ENCODE measurements at places on chromosomes 1 and 21.

- DNase-seq: no peak
These were observed 71.8 kb downstream of the CLSTN1 start for GRCh38 chr1:9751971-9752370.

GRCh38 chr1:89918794-89919155 is 76.1 kb upstream of the ZNF326 start:
- DNase-seq: no peak

GRCh38 chr1:64038965-64039364 is 164.5 kb upstream of the UBE2U start:
- peak; percentile 54 for DNase-seq

DNA sequence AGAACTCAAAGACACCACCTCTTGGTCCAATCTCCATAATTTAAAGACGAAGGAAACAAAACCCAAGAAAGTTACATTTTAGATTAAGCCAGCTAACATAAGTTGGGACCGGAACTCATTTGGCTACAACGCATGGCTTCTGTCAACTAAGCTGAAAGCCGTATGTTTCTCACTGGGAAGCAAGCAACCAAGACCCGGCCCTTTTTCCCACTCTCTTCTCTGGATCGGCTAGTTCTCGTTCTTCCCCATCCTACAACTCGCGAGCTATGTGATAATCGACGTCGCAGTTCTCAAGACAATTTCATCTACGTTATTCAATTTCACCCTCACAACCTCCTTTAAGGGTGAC is 601 bp downstream of the CCT8 start:
- no peak for DNase-seq

DNA sequence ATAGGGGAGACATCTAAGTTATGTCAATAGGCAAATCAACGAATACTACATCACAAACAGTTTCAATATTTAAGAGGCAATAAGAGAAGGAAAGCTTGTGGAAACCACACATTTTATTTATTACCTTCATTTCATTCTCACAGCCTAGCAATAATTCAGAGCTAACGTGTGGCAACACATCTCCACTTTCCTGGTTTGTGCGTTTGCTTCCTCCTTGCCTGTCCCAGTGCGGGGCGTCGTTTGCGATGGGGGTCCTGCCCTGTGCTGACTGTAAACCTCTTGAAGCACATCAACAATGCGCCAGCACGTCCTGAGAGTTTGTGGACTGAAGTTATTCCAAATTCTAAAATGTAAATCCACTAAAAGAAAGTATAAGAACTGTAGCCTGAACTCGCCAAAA is 14.4 kb upstream of the VPS26C start:
- no peak for DNase-seq

GRCh38 chr1:37255136-37255795 is 219.1 kb upstream of the ZC3H12A start:
- DNase-seq: no peak

DNA sequence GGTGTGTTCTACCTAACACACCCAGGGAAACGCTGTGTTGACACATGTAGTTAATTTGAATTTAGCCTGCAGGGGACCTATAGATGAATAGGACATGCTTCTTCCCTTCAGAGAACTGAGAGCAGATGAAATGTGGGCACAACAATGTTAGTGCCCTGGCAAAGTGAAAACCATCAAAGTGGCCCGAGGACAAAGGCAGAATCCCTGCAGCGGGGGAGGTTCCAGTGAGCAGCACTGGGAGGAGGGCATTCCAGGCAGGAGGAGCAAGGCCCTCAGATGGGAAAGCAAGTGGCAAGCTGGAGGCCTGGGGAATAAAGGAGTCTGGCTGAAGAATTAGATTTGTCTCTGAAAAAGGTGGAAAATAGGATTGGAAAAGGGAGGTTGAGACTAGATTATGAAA is 37.2 kb downstream of the C1orf94 start:
- no peak for DNase-seq

GRCh38 chr1:247471445-247472016 is 13.6 kb upstream of the OR2B11 start:
- no peak for DNase-seq

DNA sequence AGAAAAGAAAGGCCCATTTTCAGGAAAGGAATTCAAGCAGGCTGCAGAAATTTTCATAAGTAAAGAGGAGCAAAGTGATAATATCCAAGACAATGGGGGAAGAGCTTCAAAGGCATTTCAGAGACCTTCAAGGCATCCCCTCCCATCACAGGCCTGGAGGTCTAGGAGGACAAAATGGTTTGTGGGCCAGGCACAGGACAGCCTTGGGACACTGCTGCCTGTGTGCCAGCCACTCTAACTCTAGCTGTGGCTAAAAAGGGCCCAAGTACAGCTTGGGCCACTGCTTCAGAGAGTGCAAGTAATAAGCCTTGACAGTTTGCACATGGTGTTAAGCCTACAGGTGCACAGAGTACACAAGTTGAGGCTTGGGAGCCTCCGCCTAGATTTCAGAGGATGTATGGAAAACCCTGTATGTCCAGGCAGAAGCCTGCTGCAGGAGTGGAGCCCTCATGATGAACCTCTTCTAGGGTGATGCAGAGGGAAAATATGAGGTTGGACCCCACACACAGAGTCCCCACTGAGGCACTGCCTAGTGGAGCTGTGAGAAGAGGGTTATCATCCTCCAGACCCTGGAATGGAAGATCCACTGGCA is 51.8 kb upstream of the ZSWIM5 start:
- no peak for DNase-seq

GRCh38 chr1:37692834-37693175 is 489 bp downstream of the CDCA8 start:
- no peak for DNase-seq

DNA sequence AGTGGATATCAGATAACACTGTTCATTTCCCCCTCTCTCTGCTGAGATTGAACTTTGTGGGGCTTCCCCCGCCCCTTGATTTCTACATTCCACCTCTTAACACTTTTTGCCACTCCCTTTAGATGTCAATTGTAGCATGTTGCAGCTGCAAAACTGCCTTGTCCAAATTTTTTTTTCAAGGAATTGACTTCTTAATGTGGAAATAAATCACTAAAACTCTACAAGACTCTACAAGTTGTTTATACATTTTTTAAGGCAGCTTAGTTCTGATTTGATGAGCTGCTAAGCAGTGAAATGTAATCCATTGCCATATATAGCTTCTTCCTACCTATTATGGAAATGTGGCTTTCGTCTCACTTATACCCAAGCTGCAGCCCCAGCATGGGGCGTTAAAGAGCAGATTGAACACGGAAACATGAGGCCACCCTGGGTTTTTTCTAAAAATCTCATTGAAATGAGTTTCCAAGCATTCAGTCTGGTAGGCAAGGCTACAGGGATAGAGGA is 132.2 kb downstream of the SYT2 start:
- no peak for DNase-seq

DNA sequence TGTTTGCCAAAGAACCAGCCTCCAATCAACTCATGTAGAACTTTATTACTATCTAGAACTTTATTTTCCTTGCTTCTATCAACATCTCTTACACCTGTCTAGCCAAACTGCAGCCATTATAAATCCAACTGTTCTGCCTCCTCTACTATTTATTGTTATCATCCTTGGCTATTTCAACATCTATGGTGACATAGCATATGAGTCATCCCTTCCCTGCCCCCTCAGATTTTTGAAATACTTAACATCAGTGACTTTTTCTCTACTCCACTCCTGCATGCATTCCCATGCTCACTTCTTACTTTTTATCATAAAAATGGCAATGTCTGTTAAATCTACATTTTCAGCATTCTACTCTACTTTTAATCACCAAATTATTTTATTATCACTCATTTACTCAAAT is 544.9 kb upstream of the NEGR1 start:
- no peak for DNase-seq

DNA sequence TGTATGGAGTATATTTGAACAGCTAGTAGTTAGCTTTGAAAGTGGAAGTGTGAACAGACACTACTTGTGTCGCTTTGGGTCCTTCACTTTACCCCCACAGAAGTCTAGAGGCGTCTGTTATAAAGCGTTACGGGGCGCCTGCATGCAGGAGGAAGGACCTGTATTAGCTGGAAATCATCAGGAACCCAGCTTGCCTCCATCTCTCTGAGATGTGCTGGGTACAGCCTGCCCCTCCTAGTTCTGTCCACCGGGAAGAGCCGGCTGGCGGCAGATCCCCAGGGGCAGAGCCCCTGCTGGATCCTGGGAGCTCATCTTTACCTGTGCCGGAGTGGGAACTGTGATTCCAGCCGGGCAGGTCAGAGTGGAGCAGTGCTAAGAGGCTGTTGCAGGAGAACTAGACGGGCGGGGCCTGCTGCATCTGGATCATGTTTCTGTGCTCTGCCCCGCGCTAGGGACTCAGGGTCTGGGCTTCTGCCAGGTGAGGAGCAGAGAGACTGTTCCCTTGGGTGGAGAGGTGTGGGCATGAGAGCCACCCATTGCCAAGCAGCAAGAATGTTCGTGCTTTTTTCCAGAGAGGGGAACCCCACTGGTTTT is 22.3 kb upstream of the SPSB1 start:
- no peak for DNase-seq

- peak; percentile 1 for DNase-seq
These were observed 137.8 kb downstream of the BARHL2 start for GRCh38 chr1:90579212-90579802.

DNA sequence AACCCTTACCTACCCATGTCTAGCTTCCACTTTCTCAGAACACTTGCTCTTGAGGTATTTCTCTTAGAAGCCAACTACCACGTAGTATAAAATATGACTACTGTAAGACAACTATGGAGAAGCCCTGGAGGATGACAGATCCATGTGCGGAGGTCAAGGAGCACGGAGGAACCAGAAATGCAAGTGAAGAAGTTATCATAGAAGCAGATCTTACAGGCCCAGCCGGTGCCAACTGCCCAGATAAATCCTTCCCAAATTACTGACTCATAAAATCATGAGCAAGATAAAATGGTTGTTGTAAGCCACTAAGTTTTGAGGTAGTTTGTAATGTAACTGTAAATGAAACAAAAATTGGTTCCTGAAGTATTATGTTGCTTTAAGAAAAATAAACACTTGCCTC is 12.6 kb downstream of the GTF2B start:
- DNase-seq: no peak

GRCh38 chr1:238063454-238063853 is 172.7 kb upstream of the ZP4 start:
- DNase-seq: no peak

DNA sequence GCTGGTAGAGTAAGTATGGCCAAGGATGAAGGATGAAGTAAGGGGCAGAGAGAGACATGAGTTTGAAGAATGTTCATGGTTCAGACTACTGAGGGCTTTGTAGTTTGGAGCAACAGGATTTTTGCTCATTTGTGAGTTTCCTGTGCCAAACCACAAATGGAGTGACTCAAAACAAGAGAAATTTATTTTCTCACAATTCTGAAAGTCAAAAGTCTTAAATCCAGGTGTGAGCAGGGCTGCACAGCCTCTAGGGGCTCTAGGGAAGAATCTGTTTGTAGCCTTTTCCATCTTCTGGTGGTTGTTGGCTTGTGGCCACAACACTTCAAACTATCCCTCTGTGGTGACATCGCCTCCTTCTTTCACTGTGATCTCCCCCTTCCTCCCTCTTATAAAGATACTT is 58.9 kb downstream of the RHOU start:
- no peak for DNase-seq

GRCh38 chr1:221093903-221094791 is 214.9 kb downstream of the HLX start:
- DNase-seq: peak; percentile 24

DNA sequence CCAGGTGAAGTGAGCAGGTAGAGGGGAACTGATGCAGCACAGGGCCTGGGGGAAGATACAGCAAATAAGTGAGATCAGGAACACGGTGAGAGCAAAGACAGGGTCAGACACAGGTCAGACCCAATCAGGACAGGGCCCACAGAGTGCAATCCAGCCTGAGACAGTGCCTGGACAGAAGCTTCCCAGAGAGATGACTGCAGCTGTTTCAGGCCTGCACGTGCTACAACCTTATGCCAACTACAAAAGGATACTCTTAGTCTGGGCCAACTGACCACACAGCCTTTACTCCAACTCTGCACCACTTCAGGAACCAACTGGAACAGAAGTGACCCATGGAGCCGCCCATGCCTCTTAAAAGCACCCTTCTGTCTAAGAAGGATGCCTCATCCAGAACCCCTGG is 228.0 kb downstream of the TOMM20 start:
- no peak for DNase-seq

DNA sequence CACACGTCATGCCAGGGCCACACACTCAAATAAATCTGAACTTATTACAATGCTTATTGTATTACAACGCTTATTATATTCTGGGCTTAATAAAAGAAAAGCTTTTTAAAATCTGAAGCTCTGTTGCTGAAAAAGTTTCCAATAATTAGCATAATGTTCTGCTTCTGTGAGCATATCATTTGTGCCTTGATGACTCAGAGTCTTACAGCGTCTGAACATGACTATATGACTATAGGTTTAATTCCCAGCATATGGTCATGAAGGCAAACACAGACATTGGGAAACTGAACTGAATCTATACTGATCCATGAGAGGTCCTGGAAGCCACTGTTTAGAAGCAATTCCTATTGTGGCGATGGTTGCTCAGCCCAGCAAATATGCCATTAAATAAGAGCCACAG is 66.3 kb downstream of the SIM2 start:
- no peak for DNase-seq

DNA sequence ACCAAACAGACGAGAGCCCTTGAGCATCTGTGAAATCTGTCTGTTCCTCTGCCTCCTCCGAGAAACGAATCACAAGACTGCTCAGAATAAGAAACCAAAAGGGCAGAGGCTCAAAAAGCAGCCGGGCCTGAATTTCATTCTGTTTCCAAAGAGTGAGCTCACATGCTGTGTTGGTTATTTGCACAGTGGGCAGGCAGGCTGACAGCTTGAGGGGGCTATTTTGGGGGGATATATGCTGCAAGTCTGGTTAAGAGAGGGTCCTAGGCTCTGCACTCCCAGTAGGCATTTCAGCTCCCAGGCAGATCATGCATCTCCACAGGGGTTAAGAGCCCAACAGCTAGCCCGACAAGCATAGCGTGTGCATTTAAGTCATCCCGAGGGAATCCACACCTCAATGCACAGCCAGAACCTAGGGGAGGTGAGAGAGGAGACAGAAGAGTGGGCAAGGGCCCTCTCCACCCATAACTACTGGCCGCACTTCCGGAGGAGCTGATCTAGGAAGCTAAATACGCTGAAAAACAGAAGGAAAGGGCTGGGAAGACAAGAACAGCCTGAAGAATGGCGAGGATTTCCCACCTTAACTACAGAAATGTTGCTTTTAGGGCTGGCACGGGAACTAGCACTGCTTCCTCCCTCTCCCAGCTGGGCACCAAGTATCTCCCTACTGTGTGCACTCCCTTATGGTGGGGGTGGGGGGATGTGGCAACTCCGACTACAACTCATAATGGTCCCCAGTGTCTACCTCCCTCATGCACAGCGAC is 3.7 kb downstream of the PGBD5 start:
- no peak for DNase-seq

- peak; percentile 23 for DNase-seq
These were observed 78.1 kb downstream of the IER5 start for GRCh38 chr1:181166377-181167196.

- peak; percentile 94 for DNase-seq
These were observed 60.5 kb upstream of the CR2 start for GRCh38 chr1:207393610-207394009.

- DNase-seq: no peak
These were observed 53.3 kb downstream of the TEX35 start for GRCh38 chr1:178566187-178566586.
